HepG2 (cell line): ENCODE measurements at places on chromosomes 5 and 9. TPM values are rescaled to one million over a fixed set of nuclear protein-coding genes. Genes with fewer than 3 reads are reported as not detected.

DNA sequence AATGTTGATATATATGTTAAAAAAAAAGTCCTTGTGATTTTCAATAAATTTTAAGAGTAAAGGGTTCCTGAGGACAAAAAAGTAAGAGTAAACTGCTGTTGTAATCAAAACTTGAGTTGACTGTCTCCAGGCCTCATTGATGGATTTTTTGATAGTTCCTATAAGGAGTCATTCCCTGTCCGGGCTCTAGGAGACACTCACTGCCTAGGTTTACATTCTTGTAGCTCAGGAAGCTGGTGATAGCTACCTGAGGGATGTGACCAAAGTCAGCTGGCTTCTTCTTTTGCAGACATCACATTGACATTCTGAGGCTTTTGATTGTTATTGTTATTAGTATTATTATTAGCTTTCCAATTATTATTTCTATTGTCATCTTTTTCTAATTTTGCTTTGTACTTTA lies 116.5 kb upstream of the FBXL7 start:
- DNase-seq = peak; percentile 3
- peaks cover 13% of the 10 kb centered on the region; the same call in 1 of the 2 replicates for H3K4me1 ChIP-seq
- no peak overlapping the region for H3K4me3 ChIP-seq
- H3K27me3 ChIP-seq = no peaks in the 10 kb centered on the region

DNA sequence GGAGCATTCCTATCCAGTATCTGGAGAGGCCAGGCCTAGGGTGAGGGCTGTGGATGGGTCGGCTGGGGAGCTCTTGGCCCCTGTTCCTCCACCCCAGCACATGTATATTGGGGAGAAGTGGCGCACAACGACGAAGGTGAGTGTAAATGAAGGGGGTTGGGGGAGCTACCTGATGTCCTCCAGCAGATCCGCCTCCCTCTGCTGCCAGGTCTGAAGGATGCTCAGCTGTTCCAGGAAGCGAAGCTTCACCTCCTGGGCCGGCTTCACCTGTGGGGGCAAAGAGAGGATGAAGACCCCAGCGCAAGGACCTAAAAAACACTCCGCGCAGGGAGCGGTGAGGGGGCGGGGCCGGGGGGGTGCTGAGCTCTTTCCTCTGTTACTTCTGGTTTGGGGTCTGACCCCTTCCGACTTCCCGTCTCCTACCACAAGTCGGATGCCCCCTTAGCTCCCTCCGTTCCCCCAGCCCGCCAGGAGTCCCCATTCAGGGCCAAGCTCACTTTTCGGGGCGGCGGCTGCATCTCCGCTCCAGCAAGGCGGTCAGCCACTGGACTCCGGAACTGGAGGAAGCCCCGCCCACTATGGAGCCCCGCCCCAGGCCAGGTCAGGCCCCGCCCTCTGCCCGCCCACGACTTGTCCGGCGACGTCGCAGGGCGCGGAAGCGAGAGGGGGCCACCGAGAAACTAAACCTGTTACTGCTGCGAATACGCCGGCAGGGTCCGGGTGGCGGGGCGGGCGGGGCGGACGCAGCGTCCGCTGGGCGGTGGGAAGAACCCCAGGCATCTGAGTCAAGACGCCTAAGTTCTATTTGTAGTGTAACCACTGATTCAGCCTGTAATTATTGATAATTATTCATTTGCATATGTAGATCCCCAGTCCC lies at the start of gene FCHSD1:
FCHSD1 (minus strand) TSS at position 568 of the 877 bp plus-strand sequence; CDS start at position 518, 50 bp downstream.
- H3K4me3 ChIP-seq = peak within 1 kb of the TSS; percentile 86
- no peaks in the 10 kb centered on the region for H3K36me3 ChIP-seq
- DNase-seq = peak; percentile 63
- H3K4me1 ChIP-seq = peaks cover 17% of the 10 kb centered on the region
- H3K27me3 ChIP-seq = peaks cover 5% of the 10 kb centered on the region; the same call in 1 of the 2 replicates

The OBP2B gene
- not detected in 2 replicates for total RNA-seq

DNA sequence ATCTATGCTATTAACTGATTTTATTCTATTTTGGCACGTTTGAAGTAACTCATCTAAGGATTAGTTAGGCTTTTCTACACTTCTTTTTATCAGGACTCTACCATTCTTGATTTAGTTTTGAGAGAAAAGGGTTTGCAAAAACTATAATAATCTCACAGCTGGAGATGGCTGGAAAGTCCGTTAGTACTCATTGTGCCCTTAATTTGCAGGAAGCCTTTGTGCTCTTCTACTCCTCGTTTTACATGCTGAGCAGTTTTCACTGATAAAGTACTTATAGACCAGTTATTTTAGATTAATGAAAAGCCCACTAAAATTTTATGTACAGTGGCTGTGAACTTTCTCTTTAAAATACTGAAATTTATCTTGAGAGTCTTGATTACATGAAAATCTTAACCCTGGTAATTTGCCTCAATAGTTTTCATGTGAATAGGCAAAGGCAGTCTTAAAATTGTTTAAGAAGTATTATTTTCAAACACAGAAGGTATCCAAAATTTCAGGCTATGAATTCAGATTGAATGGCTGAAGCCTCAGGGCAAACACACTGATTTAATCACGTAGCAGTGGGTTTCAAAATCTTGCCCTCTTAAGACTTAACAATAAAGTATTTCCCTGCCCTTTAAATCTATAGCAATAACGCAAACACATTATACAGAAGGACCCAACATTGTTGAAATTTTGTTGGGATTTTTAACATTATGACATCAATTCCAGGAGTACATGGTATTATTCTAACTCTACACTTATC lies 18.6 kb downstream of the MLLT3 start:
- H3K27ac ChIP-seq = no peak overlapping the region
- no peak overlapping the region for H3K4me3 ChIP-seq
- DNase-seq = no peak
- no peaks in the 10 kb centered on the region for H3K4me1 ChIP-seq
- no peaks in the 10 kb centered on the region for H3K36me3 ChIP-seq

DNA sequence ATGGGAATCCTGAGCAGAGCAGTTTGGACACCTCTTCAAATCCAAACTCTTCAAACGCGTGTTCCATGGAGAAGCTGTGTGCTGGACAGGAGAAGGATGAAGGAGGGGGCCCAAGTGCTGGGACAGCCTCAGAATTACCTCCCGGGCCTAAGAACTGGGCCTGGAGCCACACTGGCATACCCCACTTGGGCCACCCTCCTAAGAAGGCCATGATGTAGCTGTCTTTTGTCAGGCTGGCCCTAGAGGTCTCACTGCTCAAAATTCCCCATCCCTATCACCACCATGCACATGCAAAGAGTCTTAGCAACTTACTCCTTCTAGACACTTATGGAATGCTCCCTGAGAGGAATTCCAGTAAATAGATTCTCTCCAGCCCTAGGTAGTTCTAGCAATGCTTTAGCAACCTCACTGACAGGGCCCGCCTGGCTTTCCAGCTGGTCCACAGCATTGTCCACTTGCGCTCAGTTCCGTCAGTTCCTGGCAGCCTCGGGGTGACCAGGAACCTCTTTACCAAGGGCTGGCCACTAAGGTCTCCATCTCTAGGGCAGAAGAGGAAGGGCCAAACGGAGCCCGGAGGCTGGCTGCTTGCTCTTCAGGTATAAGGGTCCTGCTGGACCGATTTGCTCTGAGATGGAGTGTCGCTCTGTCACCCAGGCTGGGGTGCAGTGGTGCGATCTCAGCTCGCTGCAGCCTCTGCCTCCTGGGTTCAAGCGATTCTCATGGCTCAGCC lies 75.3 kb downstream of the RGS3 start:
- H3K4me1 ChIP-seq = no peaks in the 10 kb centered on the region
- peaks cover 40% of the 10 kb centered on the region for H3K36me3 ChIP-seq
- no peak overlapping the region for H3K27ac ChIP-seq
- H3K4me3 ChIP-seq = no peak overlapping the region
- no peak for DNase-seq
- H3K27me3 ChIP-seq = no peaks in the 10 kb centered on the region

DNA sequence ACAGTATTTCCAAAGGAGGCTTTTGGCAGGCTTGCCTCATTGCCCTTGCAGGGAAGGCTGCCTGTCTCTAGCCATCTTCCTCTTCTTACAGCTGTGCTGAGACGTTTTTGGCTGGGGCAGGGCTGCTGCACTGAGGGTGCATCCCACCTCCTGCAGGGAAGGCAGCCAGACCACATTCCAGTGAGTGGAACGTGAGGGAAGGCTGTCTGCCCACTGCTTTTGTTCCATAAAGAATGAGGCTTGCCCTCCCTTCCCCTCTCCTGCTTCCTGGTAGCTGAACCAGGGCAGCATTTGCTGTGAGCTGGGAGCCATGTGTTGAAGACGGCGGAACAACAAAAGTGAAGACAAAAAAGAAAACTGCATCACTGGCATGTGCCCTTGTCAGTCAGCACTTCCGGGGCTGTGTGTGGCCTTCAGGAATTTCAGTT lies 16.8 kb downstream of the MGAT1 start:
- H3K27ac ChIP-seq = no peak overlapping the region
- H3K36me3 ChIP-seq = peaks cover 8% of the 10 kb centered on the region
- H3K4me1 ChIP-seq = peaks cover 12% of the 10 kb centered on the region
- H3K4me3 ChIP-seq = no peak overlapping the region
- H3K27me3 ChIP-seq = no peaks in the 10 kb centered on the region
- no peak for DNase-seq

GRCh38 chr5:161548487-161549094 lies 2.1 kb upstream of the GABRB2 start:
- H3K4me1 ChIP-seq = no peaks in the 10 kb centered on the region
- peaks cover 27% of the 10 kb centered on the region; the same call in 2 of the 3 replicates for H3K27me3 ChIP-seq
- H3K4me3 ChIP-seq = no peak overlapping the region
- no peaks in the 10 kb centered on the region for H3K36me3 ChIP-seq
- H3K27ac ChIP-seq = no peak overlapping the region

- no peaks in the 10 kb centered on the region for H3K27me3 ChIP-seq
- H3K4me3 ChIP-seq = no peak overlapping the region
- H3K4me1 ChIP-seq = no peaks in the 10 kb centered on the region
- no peak for DNase-seq
These were observed 7.6 kb downstream of the NTRK2 start for GRCh38 chr9:84677080-84677479.

- no peak for DNase-seq
- H3K27ac ChIP-seq = no peak overlapping the region
- H3K27me3 ChIP-seq = no peaks in the 10 kb centered on the region
- H3K4me1 ChIP-seq = peaks cover 22% of the 10 kb centered on the region
These were observed 24.8 kb downstream of the CDC37L1 start for GRCh38 chr9:4704129-4704528.

The IDNK gene
- total RNA-seq = 4.8 and 6.3 TPM in 2 replicates

The CNTLN gene
- total RNA-seq = 5.7 and 6.4 TPM in 2 replicates

DNA sequence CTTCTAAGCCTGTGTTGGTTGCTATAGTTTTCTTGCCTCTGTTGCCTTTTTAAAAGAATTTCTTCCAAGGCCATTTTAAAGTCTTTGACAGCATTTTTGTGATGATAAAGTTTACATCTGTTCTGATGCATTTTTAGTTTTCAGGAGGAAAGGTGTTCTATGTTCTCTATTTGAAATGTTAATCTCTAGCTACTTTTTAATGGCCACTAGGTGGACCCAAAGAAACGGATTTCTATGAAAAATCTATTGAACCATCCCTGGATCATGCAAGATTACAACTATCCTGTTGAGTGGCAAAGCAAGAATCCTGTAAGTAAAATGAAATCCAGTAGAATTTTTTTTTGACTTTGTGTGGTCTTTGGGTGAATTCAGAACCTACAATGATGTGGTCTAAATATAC lies 60.2 kb downstream of the MELK start:
- no peaks in the 10 kb centered on the region for H3K4me1 ChIP-seq
- no peaks in the 10 kb centered on the region for H3K27me3 ChIP-seq
- DNase-seq = peak; percentile 15
- no peak overlapping the region for H3K27ac ChIP-seq
- H3K36me3 ChIP-seq = peaks cover 20% of the 10 kb centered on the region; the same call in 2 of the 3 replicates
- H3K4me3 ChIP-seq = no peak overlapping the region

GRCh38 chr5:82917584-82917983 lies 159.6 kb downstream of the TMEM167A start:
- H3K27me3 ChIP-seq = no peaks in the 10 kb centered on the region
- H3K4me3 ChIP-seq = no peak overlapping the region
- peaks cover 8% of the 10 kb centered on the region for H3K4me1 ChIP-seq
- H3K36me3 ChIP-seq = no peaks in the 10 kb centered on the region
- no peak overlapping the region for H3K27ac ChIP-seq

- DNase-seq = no peak
- H3K27me3 ChIP-seq = no peaks in the 10 kb centered on the region
- no peak overlapping the region for H3K4me3 ChIP-seq
- no peaks in the 10 kb centered on the region for H3K4me1 ChIP-seq
- no peak overlapping the region for H3K27ac ChIP-seq
These were observed 11.5 kb downstream of the ANXA1 start for GRCh38 chr9:73162987-73163768.

The MYOZ3 gene
- total RNA-seq = not detected in 2 replicates

GRCh38 chr9:135502168-135502872 lies 1.8 kb downstream of the MRPS2 start:
- no peak for DNase-seq
- 0 out of 2 replicates have a peak overlapping the region, but pooled peaks have one; percentile 80 for H3K4me3 ChIP-seq
- H3K36me3 ChIP-seq = peaks cover 26% of the 10 kb centered on the region

GRCh38 chr5:129905473-129906176 lies 1.4 kb downstream of the CHSY3 start:
- peak overlapping the region; percentile 57; the same call in 1 of the 2 replicates for H3K4me3 ChIP-seq
- H3K27me3 ChIP-seq = peaks cover 24% of the 10 kb centered on the region; the same call in 2 of the 3 replicates

GRCh38 chr5:139410993-139411828 lies 7.3 kb upstream of the SPATA24 start:
- no peaks in the 10 kb centered on the region for H3K36me3 ChIP-seq
- H3K27me3 ChIP-seq = no peaks in the 10 kb centered on the region
- no peak for DNase-seq
- H3K4me1 ChIP-seq = peaks cover 33% of the 10 kb centered on the region
